Tongue (tissue), 3 donors: ENCODE measurements at places on chromosomes 2 and 18. TPM values are rescaled to one million over a fixed set of nuclear protein-coding genes. Genes with fewer than 3 reads are reported as not detected.

XDH gene
- 0.21 TPM for total RNA-seq

RGPD4 gene
- not detected for total RNA-seq

MIB1 gene
- 86.6 TPM for total RNA-seq

GBX2 gene
- total RNA-seq = not detected

FOSL2 gene
- 66.4 TPM for total RNA-seq

EFR3B gene
- total RNA-seq = 6.1 TPM

SYT4 gene
- total RNA-seq = 1.2 TPM

MYO3B gene
- total RNA-seq = 1.8 TPM

VWA3B gene
- total RNA-seq = 0.10 TPM

TTN gene
- 5,137 TPM for total RNA-seq

HOXD9 gene
- total RNA-seq = 1.8 TPM

PARD6G gene
- 11.6 TPM for total RNA-seq

FAM237A gene
- total RNA-seq = not detected

REV1 gene
- total RNA-seq = 83.9 TPM

FSHR gene
- total RNA-seq = not detected

ANKRD23 gene
- 96.8 TPM for total RNA-seq

PNPT1 gene
- 23.8 TPM for total RNA-seq

IKZF2 gene
- 28.6 TPM for total RNA-seq

CNGA3 gene
- 0.51 TPM for total RNA-seq
